ENCODE measurements at places on chromosomes 6 and 20. TPM values are rescaled to one million over a fixed set of nuclear protein-coding genes. Genes with fewer than 3 reads are reported as not detected.

Gene PRICKLE4
- 0.29 TPM for total RNA-seq

Gene ARHGAP40
- not detected for total RNA-seq

DNA sequence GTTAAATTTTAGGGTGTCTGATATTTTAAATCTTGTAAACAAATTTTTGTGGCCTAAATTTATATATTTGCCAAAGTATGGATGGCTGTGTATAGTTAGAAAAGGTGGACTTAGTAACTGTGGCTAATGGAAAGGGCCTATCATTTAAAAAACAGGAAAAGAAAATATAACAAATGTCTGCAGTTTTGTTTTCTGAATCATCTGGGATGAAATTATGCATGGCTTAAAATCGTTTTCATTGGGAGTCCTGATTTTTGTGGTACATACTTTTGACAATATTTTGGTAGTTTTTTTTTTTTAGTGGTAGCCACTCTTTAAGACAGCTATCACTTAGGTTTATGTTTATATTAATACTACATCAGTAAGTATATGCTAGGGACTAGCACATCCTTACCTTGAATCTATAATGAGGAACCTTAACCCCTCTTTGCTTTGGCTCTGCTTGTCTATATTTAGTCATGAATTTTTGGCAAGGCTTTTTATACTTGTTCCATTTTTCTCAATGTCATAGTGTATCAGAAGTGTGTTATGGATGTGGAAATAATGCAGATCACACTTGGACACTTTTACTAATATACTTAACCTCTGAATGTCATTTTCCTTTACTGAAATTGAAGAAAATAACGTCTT, 5.6 kb downstream of the ARID1B start:
- no peak for DNase-seq

- no peak for DNase-seq
Observed at GRCh38 chr20:7015257-7015656, 247.8 kb downstream of the BMP2 start.

Gene C6orf163
- total RNA-seq: 2.0 TPM

GRCh38 chr20:18066421-18067333, 9.0 kb upstream of the OVOL2 start:
- no peak for DNase-seq

Gene NKX2-4
- total RNA-seq: not detected

DNA sequence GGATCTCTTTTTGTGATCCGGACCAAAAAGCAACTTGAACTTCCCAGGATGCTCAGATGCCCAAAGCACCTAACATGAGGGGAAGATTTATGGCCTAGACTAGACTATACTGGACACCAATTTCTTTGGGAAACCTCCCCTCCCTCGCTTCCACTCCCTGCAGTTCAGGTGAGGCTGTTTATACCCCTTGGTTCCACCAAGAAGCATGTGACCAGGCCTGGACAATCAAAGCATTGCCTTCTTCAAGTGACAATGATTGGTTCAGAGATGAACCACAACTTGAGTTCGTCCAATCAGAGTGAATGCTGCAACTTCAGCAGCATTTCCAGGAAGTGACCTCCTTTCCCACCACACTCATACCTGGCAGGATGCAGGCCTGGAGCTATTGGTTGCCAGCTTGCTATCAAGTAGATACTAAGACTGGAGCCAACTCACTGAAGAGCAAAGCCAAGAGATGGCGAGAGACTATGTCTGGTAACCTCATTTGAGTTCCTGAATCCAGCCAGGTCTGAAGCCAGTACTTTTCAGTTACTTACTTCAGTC, 45.6 kb upstream of the SLC9A8 start:
- no peak for DNase-seq

DNA sequence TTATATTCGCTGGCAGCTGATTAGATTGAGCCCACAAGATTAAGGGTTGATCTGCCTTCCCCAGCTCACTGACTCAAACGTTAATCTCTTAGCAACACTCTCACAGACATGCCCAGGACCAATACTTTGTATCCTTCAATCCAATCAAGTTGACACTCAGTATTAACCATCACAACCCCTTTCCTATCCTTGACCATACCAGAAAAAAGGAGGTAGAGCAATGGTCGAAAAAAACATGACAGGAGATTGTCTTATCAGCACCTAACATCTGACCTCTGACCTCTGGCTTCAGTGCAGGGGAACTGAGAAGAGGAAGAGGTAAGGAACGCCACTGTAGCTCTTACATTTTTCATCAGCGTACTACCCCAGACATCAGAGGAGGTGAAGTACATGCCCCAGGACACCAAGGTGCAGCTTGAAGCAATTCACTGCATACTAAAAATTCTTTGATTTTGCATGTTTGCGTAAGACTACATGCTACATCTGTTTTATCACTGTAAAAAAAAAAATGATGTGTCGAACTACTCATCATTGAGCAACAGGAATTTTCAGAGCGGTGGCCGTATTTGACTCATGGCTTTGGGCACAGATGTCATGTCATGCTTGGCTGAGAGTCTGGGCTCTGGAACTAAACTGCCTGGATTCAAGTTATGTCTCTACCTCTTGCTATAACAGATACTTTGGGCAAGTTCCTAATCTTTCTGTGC, 188.0 kb upstream of the TAB2 start:
- no peak for DNase-seq

DNA sequence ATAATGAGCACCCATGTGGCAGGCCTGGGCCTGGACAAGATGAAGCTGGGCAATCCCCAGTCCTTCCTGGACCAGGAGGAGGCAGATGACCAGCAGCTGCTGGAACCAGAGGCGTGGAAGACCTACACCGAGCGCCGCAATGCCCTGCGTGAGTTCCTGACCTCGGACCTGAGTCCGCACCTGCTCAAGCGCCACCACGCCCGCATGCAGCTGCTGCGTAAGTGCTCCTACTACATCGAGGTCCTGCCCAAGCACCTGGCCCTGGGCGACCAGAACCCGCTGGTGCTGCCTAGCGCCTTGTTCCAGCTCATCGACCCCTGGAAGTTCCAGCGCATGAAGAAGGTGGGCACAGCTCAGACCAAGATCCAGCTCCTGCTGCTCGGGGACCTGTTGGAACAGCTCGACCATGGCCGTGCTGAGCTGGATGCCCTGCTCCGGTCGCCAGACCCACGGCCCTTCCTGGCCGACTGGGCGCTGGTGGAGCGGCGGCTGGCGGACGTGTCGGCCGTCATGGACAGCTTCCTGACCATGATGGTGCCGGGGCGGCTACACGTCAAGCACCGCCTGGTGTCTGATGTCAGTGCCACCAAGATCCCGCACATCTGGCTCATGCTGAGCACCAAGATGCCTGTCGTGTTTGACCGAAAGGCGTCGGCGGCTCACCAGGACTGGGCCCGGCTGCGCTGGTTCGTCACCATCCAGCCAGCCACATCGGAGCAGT, 1.9 kb downstream of the FNDC11 start:
- no peak for DNase-seq

DNA sequence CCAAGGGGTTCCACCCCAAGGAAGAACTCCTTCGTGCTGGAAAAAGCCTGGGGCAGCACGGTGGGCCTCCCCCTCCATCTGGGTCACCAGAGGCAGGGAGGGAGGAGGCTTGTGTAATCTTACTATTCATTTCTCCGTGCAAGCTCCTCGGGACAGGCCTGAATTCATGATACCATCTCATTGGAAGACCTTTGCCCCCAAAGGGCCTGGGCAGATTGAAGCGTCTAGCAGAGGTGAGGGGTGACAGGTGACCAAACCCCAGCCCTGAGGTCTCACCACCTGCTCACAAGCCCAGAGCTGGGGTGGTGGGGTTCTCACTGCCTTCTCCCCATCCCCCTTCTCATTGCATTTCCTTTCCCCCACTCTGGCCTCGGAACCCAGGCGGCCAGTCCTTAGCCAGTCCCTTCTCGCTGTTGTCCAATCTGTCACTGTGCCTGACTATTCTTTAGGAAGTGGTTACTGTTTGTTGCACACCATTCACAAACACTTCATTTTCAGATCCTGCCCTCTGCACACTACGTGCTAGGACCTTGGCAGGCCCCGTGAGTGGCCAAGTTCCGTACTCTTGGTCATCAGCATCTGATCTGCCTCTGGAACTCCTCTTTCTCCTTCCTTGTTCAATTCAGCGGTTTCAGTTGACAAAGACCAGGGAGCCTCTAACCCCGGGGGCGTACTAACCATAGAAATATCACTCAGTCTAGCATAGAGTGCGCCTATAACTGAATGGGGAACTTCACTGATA, 137.1 kb downstream of the LY86 start:
- DNase-seq: no peak

Gene SRMS
- not detected for total RNA-seq

Gene EEF1A1
- 16,076 TPM for total RNA-seq

DNA sequence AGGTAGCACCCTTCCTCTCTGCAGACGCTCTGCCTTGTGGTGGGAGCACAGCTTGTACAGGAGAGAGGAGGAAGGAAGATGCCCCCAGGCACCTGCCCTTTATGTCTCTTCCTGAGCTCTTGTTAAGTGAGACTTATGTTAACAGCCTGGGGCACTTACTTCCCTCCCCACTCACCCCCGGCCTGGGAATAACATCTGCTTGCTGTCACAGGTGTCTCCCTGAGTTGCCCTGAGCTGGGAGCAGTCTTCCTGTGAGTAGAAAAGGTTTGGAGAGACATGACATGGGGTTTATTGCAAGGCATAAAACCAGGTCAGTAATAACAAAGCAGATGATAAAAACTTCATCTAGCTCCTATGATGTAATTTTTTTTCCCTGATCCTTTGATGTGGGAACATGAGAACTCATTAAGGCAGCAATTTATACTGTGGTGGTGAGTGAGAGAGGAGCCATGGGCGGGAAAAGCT, 1.9 kb downstream of the SSTR4 start:
- DNase-seq: no peak

- DNase-seq: peak; percentile 87
Observed at GRCh38 chr6:159044899-159045727, at the start of gene TAGAP. TAGAP (minus strand) TSS chr6:159044991; CDS start chr6:159044146, 845 bp downstream.

- DNase-seq: no peak
Observed at GRCh38 chr20:40525351-40525750, 163.7 kb downstream of the MAFB start.

Gene RANBP9
- 78.0 TPM for total RNA-seq

Gene GTPBP2
- total RNA-seq: 137 TPM

- no peak for DNase-seq
Observed at GRCh38 chr20:54377992-54378773, 97.2 kb upstream of the DOK5 start.

DNA sequence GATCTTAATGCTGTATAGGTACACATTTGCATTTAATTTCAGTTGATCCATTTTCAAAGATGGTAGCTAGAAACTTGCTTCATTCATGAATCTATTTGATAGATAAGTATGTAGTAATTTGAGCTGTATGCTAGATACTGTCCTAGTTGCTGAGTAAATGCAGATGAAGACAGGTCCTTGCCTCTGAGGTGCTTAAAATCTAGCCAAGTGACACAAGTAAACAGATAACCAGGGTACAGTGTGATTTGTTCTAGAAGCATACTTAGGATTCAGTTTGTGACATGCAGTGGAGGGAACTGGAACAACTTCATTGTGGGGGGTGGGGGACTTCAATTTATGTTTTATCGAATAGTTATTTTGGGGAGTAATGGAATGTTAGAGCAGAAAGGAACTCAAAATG, 9.2 kb downstream of the CHMP4B start:
- DNase-seq: no peak

DNA sequence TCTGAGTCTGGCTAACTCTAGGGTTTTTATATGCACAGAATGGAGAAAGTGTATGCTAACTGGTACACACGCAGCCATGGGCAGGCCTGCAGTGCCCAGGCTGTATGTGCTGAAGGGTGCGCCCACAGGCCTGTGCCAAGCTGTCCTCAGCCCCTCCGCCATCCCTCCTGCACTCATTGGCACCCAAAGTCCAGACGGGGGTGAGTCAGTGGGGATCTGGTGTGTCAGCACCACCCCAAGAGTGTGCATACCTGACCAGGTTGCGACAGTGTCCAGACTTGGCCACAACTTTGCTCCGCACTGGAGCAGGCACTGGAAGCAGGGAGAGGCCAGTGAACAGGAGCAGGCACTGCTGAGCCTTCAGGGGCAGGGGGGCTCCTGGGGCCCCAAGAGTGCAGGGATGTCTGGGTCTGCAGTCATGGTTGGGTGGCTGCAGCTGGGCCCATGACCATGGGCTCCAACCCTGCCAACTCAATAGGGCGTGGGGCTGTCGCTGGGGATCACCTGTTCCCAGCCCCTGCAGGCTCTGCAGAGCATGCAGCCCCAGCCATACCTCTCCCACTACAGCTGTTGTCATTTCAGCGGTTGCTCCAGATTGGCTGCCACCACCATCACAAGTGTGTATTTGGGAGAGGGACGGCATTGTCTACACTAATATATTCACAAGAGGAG, 717.8 kb downstream of the EPHA7 start:
- no peak for DNase-seq

- DNase-seq: no peak
Observed at GRCh38 chr6:122289762-122290539, 109.5 kb upstream of the HSF2 start.

Gene STX11
- 34.0 TPM for total RNA-seq

DNA sequence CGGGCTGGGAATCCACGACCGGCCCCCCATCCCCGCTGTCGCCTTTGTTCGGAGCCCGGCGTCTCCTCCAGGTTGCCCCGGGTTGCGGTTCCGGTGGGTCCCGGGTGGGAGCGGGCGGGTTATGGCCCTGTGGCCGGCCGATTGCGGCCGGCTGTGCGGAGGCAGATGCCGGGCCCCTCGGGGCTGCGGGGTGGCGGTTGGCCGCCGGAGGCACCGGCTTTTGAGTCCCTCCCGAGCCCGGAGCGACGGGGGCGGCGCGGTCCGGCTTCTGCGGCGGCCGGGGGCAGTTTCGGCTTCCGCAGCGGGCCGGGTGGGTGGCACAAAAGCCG, 431 bp downstream of the LOC128125822 start:
- DNase-seq: no peak

DNA sequence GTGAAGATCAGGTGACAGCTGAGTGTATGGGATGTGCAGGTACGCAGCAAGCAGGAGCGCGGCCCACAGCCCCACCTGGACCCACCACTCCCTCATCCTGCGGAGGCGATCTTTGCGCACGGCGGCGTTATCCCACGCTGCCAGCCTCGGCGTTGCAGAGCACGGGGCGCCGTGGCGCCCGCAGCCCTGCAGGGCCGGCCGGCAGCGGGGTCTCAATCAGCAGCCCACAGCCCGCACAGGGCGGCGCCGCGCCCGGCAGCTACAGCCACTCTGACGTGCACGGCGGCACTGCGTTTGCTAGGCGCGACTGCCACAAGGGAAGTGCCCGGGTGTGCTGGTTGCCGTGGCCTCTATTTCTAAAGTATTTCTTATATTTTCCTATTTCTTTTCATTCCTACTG, 46.9 kb downstream of the LAMA2 start:
- no peak for DNase-seq

Gene TBPL1
- total RNA-seq: 32.9 TPM

- DNase-seq: no peak
Observed at GRCh38 chr6:85245004-85245403, 204.9 kb upstream of the NT5E start.

Gene ATP6V1G2
- 5.6 TPM for total RNA-seq

Gene IYD
- not detected for total RNA-seq

Gene FNDC11
- 0.74 TPM for total RNA-seq

GRCh38 chr6:164303102-164303964, 888.8 kb downstream of the QKI start:
- no peak for DNase-seq

GRCh38 chr6:159256128-159256527, 86.9 kb downstream of the FNDC1 start:
- no peak for DNase-seq

Gene LEMD2
- total RNA-seq: 93.8 TPM

Gene CGA
- total RNA-seq: not detected

- no peak for DNase-seq
Observed at GRCh38 chr20:12057778-12058177, 140.1 kb downstream of the BTBD3 start.

GRCh38 chr20:18913701-18914100, 100.1 kb downstream of the SCP2D1 start:
- no peak for DNase-seq

- no peak for DNase-seq
Observed at GRCh38 chr6:138987080-138987642, 892 bp downstream of the REPS1 start.

GRCh38 chr6:4707011-4707410, 69.2 kb upstream of the CDYL start:
- no peak for DNase-seq
